ENCODE measurements at places on chromosomes 1 and 21. TPM values are rescaled to one million over a fixed set of nuclear protein-coding genes. Genes with fewer than 3 reads are reported as not detected.
A peak's percentile ranks its signal among the peaks of the same experiment; 100 is the strongest.

PCNX2 gene
- total RNA-seq: 12.1 TPM

LGR6 gene
- 7.0 TPM for total RNA-seq

INAVA gene
- total RNA-seq: not detected

BRDT gene
- not detected for total RNA-seq

CLCNKA gene
- total RNA-seq: 27.1 TPM

FCRL2 gene
- not detected for total RNA-seq

PRRX1 gene
- 87.3 TPM for total RNA-seq

- no peaks in the 10 kb centered on the region for H3K4me1 ChIP-seq
- H3K27ac ChIP-seq: no peak overlapping the region
- H3K27me3 ChIP-seq: no peaks in the 10 kb centered on the region
- no peak overlapping the region for H3K4me3 ChIP-seq
These were observed 3.9 kb upstream of the CD1C start for GRCh38 chr1:158285756-158286241.

GRCh38 chr1:71548398-71548890 lies 467.6 kb upstream of the ZRANB2 start:
- no peak overlapping the region for H3K27ac ChIP-seq
- H3K36me3 ChIP-seq: no peaks in the 10 kb centered on the region
- H3K4me3 ChIP-seq: no peak overlapping the region
- DNase-seq: no peak
- H3K27me3 ChIP-seq: no peaks in the 10 kb centered on the region

DNA sequence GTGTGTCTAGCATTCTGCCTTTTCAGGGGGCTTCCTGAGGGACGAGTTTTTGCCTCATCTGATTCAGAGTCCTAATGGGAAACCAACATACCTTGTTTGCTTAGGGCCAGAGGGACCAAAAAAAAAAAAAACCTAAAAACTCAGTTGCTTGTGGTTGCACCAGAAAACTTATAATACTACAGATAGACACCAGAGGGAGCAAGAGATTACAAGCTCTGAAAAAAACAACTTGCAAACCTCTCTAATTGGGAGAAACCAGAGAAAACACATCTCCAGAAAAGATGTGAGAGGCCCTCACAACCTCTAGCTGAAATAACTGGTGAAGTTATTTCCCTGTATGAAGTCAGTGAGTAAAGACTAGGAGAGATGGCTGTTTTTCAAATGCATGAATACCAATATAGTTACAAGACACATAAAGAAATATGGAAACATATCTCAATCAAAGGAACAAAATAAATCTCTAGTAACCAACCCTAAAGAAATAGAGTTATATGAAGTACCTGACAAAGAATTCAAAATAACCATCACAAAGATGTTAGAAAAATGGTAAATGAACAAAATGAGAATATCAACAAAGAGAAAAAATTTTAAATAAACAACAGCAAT lies 233.7 kb upstream of the NFIA start:
- H3K4me1 ChIP-seq: no peaks in the 10 kb centered on the region
- no peaks in the 10 kb centered on the region for H3K27me3 ChIP-seq
- DNase-seq: no peak
- no peak overlapping the region for H3K4me3 ChIP-seq
- H3K36me3 ChIP-seq: no peaks in the 10 kb centered on the region

- H3K27ac ChIP-seq: no peak overlapping the region
- H3K4me1 ChIP-seq: no peaks in the 10 kb centered on the region
- no peak overlapping the region for H3K4me3 ChIP-seq
- no peak for DNase-seq
- H3K36me3 ChIP-seq: no peaks in the 10 kb centered on the region
- H3K27me3 ChIP-seq: no peaks in the 10 kb centered on the region
These were observed 66.0 kb upstream of the SCYL3 start for GRCh38 chr1:169959686-169960085.

GRCh38 chr1:68141071-68142021 lies 90.9 kb upstream of the DIRAS3 start:
- no peaks in the 10 kb centered on the region for H3K27me3 ChIP-seq
- no peaks in the 10 kb centered on the region for H3K36me3 ChIP-seq
- H3K27ac ChIP-seq: peak overlapping the region; percentile 43
- H3K4me1 ChIP-seq: peaks cover 21% of the 10 kb centered on the region

DNA sequence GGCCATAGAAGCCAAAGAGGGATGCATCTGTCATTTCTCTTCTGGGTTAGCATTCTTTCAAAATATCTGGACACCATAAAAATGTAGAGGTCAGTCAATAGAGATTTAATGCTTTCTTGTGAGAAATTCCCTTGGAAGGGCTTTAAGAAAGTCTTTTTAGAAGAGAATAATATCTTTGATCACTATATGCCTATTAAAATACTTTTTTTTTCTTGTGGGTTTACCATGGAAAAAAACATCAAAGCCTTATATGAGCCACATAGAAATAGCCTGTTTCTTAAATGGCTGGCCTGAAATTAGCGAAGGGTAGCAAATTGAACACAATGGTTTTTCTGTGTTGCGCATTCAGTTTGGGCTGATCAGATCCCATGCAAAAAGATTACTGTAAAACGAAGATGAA lies 36.8 kb downstream of the BACE2 start:
- H3K4me3 ChIP-seq: no peak overlapping the region
- peaks cover 23% of the 10 kb centered on the region for H3K4me1 ChIP-seq
- H3K36me3 ChIP-seq: no peaks in the 10 kb centered on the region
- no peaks in the 10 kb centered on the region for H3K27me3 ChIP-seq

DNA sequence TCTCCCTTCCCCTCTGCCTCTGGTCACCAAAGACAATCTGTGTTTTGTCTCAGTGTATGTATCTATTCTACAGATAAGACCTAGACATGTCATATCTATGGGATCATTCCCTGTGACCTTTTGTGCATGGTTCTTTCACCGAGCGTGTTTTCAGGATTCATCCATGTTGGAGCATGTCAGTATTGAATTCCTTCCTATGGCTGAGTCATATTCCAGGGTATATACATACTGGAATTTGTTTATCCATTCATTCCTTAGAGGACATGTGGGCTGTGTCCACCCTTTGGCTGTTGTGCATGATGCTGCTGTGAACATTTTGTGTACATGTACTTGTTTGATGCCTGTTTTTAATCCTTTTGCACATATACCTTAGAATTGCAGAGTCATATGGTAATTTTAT lies 69.9 kb downstream of the NFASC start:
- no peaks in the 10 kb centered on the region for H3K36me3 ChIP-seq
- no peak overlapping the region for H3K4me3 ChIP-seq
- no peaks in the 10 kb centered on the region for H3K4me1 ChIP-seq
- no peaks in the 10 kb centered on the region for H3K27me3 ChIP-seq

- H3K27me3 ChIP-seq: no peaks in the 10 kb centered on the region
- no peaks in the 10 kb centered on the region for H3K36me3 ChIP-seq
- no peak overlapping the region for H3K27ac ChIP-seq
- DNase-seq: no peak
These were observed 13.5 kb upstream of the F3 start for GRCh38 chr1:94555091-94555490.

- H3K27ac ChIP-seq: no peak overlapping the region
- no peak overlapping the region for H3K4me3 ChIP-seq
- peaks cover 9% of the 10 kb centered on the region for H3K4me1 ChIP-seq
- H3K27me3 ChIP-seq: no peaks in the 10 kb centered on the region
- no peaks in the 10 kb centered on the region for H3K36me3 ChIP-seq
These were observed 54.2 kb downstream of the HMCN1 start for GRCh38 chr1:185788386-185788785.

GRCh38 chr1:56979986-56980755 lies 14.4 kb upstream of the C8B start:
- DNase-seq: peak; percentile 39
- no peaks in the 10 kb centered on the region for H3K27me3 ChIP-seq
- no peaks in the 10 kb centered on the region for H3K36me3 ChIP-seq
- no peak overlapping the region for H3K4me3 ChIP-seq

GRCh38 chr1:203609979-203610493 lies 16.6 kb upstream of the ATP2B4 start:
- H3K27ac ChIP-seq: no peak overlapping the region
- no peaks in the 10 kb centered on the region for H3K4me1 ChIP-seq
- no peak for DNase-seq
- no peaks in the 10 kb centered on the region for H3K27me3 ChIP-seq
- H3K4me3 ChIP-seq: no peak overlapping the region

- peaks cover 44% of the 10 kb centered on the region for H3K4me1 ChIP-seq
- H3K4me3 ChIP-seq: peak overlapping the region; percentile 86
- H3K27ac ChIP-seq: peak overlapping the region; percentile 87
- DNase-seq: peak; percentile 58
- no peaks in the 10 kb centered on the region for H3K27me3 ChIP-seq
These were observed 559 bp downstream of the BACH1 start for GRCh38 chr21:29299046-29299915.

DNA sequence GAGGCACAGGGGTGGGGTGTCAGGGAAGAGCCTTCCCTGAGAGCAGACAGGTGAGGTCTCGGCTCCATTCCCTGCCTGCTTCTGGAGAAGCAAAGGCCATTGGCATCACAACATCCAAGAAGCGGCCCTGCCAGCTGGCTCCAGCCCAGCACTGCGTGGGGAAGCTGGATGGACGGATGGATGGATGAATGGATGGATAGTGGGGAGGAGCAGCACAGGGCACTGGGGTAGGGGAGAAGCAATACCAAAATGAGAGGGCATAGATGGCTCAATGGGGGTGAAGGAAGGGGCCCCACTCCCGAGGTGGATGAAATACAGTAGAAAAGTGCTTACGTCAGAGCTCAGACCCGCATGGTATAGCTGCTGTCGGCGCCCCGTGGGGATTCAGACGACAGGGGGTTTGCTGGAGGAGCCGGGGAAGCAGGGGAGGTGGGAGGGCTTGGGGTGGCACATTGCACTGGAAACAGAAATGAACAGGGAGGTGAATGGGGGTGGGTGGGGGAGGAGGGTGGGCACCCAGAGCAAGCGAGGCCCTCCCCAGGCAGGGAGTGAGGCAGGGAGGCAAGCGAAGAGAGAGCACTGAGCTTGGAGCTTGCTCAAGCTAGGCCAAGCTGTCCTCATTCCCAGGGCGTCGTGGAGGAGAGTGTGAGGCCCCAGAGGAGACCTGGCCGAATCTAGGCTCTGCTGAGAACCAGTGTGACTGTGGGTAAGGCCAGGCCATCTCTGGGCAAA lies 9.5 kb upstream of the GOLT1A start:
- no peaks in the 10 kb centered on the region for H3K27me3 ChIP-seq
- H3K4me1 ChIP-seq: no peaks in the 10 kb centered on the region
- no peak overlapping the region for H3K4me3 ChIP-seq
- H3K27ac ChIP-seq: no peak overlapping the region
- no peaks in the 10 kb centered on the region for H3K36me3 ChIP-seq

DNA sequence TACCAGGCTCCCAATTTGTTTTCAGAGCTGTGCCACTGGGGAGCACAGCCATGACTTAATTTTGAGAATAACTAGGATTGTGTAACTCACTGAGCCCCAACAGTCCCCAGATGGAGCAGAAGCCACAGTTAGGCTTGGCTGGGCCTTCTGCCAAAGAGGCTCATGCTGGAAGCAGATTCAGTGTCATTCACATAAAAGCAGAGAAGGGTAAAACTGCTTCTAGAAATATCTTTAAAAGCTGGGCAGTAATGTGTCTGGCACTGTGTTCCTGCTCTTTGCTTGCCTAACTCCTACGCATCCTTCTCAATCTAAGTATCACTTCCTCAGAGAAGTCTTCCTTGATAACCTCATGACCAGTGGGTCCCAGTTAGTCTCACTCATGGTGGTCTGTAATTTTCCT lies 20.3 kb downstream of the STK40 start:
- no peaks in the 10 kb centered on the region for H3K27me3 ChIP-seq
- peaks cover 8% of the 10 kb centered on the region for H3K36me3 ChIP-seq
- H3K4me3 ChIP-seq: no peak overlapping the region
- peaks cover 71% of the 10 kb centered on the region for H3K4me1 ChIP-seq
- no peak overlapping the region for H3K27ac ChIP-seq

- H3K36me3 ChIP-seq: no peaks in the 10 kb centered on the region
- peaks cover 11% of the 10 kb centered on the region for H3K4me1 ChIP-seq
- DNase-seq: no peak
- H3K27me3 ChIP-seq: no peaks in the 10 kb centered on the region
- H3K27ac ChIP-seq: no peak overlapping the region
- no peak overlapping the region for H3K4me3 ChIP-seq
These were observed 25.2 kb downstream of the CNST start for GRCh38 chr1:246591504-246591903.

GRCh38 chr1:218585511-218586184 lies 240.5 kb downstream of the TGFB2 start:
- no peaks in the 10 kb centered on the region for H3K36me3 ChIP-seq
- DNase-seq: peak; percentile 15
- no peak overlapping the region for H3K27ac ChIP-seq
- H3K27me3 ChIP-seq: no peaks in the 10 kb centered on the region
- peaks cover 4% of the 10 kb centered on the region for H3K4me1 ChIP-seq

GRCh38 chr1:45820788-45821187 lies 17.4 kb downstream of the MAST2 start:
- H3K4me1 ChIP-seq: no peaks in the 10 kb centered on the region
- no peak overlapping the region for H3K27ac ChIP-seq
- H3K27me3 ChIP-seq: no peaks in the 10 kb centered on the region
- H3K4me3 ChIP-seq: no peak overlapping the region
- no peaks in the 10 kb centered on the region for H3K36me3 ChIP-seq
- no peak for DNase-seq

All from thyroid gland (tissue), 4 donors.